ENCODE measurements at places on chromosomes 4 and X.

DNA sequence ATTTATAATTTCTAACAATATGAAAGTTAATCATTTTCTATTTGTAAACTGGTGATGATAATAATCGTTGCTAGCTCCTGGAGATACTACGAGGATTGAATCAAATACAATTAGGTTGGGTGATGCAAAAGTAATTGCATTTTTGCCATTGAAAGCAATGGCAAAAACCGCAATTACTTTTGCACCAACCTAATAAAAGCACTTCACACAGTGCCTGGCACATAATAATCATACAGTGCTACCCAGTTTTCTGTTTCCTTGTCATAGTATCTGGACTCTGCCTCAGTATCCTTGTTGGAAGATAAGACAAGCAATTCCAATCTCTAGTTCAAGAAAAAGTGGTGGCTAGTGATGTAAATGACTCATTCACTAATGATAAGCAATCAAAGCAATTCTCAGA, 176.8 kb upstream of the TRPC5 start:
- no peak for DNase-seq

DNA sequence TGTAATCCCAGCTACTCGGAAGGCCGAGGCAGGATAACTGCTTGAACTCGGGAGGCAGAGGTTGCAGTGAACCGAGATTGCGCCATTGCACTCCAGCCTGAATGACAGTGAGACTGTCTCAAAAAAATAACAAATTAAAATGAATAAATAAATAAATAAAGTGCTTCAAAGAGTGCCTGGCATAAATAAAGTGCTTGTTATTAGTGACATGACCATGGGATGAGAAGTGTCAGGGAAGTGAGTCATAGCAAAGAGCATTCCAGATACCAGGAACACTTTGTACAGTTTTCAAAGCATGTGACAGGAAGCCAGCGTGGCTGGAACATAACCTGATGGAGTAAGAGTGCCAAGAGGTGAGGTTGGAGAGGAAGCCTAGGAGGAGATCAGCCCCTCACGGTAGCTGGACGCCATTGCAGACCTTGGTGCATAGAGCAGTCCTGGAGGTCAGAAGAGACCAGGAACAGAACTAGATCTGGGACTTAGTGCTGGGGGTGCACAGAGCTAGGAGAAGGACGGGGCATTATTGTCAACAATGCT, 6.0 kb upstream of the WDR13 start:
- DNase-seq, result no peak

DNA sequence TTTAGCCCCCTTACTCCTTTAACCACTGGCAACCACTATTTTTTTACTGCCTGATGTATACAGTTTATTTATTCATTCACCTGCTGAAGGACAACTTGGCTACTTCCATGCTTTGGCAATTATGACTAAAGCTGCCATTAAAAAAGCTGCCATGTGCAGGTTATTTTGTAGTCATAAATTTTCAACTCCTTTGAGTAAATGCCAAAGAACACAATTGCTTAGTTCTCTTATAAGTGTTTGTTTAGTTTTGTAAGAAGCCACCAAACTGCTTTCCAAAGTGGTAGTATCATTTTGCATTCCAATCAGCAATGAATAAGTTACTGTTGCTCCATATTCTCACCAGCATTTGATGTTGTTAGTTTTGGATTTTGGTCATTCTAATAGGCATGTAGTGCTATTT, 1831.8 kb downstream of the PCDH7 start:
- no peak for DNase-seq

DNA sequence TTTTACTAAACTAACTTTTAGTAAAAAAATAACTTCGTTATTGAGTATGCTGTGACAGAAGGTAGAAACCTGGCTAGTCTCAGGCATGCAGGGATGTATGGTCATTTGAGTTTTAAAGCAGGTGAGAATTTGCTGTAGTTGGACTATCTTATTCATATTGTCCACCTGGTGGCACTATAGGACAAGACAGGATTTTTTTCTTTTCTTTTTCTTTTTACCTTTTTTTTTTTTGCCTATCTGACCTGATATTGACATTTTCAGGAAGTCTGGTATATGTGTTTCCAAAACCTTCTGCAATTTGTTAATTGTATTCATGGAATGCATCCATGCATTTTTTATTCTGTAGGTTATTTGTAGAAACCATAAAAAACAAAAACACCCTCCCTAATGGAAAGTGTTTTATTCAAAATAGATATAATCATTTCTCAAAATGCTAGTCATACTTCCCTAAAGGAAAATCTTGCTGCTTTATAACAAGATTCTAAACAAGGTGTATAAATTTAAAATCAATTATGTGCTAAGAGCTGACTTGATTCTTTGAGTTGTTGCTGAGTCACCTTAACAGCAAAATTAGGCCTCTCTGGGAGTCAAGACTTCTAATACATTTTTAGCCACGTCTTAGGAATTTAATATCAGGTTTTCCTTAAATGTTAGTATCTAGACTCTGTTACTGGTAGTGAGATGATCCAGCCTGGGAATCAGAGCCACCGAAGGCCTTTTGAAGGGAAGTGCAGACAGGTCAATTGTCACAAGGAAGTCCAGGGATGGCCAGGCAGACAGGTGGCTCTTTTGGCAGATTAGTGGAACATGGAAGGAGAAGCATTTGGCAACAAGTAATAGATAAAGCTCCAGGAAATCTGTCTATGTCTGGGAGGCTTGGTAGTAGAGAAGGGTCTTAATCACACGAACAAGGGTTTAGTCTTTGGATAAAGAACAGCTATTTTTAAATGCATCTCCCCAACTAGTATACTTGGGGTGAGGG, 201.3 kb upstream of the GNPDA2 start:
- no peak for DNase-seq

GRCh38 chr4:118942465-118942864, 53.8 kb downstream of the SYNPO2 start:
- no peak for DNase-seq

DNA sequence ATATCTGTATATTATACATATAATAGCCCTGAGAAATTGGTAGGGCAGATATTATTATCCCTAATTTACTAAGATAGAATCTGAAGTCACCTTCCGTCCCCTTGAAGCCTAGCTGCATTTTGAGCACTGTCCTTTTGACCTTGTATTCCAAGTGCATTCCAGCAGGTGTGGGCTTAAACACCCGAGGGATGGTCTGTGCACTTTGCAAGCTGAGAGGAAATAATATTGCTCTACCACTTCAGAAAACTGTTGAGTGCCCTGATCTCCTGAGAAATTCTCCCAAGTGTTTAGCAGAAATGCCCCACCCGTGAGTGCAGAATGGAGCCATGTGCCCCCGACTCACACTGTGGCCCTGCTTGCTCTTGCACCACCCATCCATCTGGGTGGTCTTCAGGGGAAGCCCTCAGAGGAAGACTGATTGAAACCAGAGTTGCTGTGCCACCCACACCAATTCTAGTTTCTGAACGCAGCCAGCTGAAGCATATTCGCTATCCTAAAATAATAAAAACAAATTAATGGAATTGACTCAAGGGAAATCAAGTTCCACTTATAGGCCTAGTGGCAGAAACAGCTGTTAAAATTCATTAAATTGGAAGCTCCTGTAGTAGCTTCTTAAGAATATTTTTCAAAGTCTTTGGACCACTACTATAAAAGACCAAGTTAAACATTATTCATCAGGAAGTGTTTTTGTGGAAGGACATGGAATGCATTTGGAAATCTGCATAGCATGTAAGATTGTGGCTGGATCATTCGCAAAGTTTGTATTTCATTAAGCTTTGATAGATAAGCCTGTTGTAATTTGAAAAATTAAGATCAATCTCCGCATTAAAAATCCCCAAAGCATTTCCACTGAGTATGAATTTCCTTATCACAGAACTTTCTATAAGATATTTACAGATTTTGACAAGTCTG, 41.3 kb upstream of the PRKG2 start:
- no peak for DNase-seq

- DNase-seq, result no peak
Observed at GRCh38 chr4:147589586-147589985, 27.6 kb upstream of the TMEM184C start.

DNA sequence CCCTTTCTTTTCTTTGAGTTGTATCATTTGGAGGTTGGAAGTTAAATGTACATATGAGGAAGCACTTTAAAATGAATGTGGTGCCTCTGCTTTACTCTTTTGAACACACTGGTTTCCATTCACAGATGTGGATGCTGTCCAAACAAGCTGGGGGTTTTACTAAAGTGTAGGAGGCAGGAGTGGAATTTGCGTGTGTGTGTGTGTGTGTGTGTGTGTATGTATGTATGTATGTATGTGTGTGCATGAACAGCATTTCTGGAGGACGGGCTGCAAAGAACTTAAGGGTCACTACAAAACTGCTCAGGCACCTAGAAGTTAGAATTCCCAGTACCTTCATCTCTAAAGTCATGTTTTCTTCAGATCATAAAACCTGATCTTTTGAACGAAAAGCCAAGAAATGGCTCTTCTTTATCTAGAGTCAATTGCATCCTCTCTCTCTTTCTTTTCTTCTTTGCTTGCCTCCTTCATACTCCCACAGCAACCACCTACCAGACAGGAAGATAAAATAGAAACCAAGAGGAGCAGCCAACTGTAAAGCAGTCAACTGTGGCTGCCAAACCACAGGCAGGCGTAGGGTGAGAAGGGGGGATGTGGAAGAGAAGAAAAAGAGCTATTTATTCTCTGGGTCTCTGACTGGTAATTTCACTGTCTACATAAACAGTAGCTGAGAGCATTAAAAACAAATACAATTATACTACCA, 177.0 kb upstream of the RASGEF1B start:
- peak; percentile 18 for DNase-seq

DNA sequence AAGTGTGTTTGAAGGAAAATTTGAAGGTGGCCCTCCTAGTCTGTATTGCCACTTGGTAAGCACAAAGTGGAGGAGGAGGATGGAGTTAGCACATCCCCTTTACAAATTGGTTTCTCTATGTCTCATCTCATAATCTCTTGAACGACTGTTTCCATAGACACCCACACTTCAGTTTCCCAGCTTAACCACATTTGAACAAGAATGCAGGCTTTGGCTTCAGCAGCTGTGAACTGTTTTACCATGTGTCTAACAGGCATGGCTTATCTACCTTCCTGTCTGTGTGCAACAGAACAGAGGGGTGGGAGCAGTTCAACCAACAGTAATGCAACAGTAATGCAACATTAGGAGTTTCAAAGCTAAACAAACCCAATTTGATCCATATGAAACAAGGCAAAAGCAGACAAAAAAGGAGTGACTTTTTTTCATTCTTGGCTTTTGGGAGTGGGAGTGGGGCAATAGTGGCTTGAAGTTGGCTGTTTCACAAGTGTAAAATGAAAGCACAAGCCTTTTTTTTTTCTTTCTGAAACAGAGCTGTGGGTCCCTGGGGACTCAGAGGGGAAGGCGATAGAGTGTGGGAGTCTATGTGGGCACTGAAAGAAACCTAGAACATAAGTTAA, 108.0 kb downstream of the ITM2A start:
- DNase-seq, result no peak

- no peak for DNase-seq
Observed at GRCh38 chrX:153440556-153441135, 5.2 kb downstream of the TREX2 start.

- DNase-seq, result no peak
Observed at GRCh38 chr4:6011686-6012085, 6.5 kb downstream of the C4orf50 start.

DNA sequence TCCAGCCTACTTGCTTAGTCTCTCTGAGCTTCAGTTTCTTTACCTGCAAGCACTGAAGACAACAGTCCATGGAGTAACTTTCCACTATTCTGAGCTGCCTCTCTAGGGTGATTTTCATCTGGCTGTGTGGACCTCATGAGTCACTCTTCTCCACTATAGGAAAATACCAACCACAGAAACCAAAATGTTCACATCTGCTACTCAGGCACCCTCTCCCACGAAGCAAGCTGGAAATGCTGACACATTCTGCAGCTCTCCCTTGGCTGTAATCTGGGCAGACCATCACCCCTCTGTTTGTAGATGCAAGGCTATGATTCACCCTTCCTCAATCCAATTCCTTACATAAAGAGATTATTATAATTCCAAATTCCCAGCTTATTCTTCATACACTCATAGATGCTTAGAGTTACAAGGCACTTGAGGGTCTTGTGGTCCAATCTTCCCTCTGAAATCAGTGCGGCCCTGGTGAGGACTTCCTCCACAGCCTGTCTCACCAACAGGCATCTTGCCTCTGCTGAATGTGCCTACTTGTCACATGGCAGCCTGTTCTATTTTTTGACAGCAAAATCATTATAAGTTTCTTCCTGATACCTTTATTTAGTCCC, 97.0 kb upstream of the LNX1 start:
- DNase-seq, result no peak

GRCh38 chr4:103073792-103074438, 2.6 kb downstream of the SLC9B2 start:
- no peak for DNase-seq

- DNase-seq, result no peak
Observed at GRCh38 chr4:88613417-88613875, 21.2 kb downstream of the HERC3 start.

- no peak for DNase-seq
Observed at GRCh38 chr4:28443801-28444412, 1583.3 kb downstream of the STIM2 start.

- DNase-seq, result no peak
Observed at GRCh38 chrX:2691543-2692220, 587 bp downstream of the CD99 start.

GRCh38 chr4:147516133-147516532, 35.2 kb downstream of the EDNRA start:
- no peak for DNase-seq

DNA sequence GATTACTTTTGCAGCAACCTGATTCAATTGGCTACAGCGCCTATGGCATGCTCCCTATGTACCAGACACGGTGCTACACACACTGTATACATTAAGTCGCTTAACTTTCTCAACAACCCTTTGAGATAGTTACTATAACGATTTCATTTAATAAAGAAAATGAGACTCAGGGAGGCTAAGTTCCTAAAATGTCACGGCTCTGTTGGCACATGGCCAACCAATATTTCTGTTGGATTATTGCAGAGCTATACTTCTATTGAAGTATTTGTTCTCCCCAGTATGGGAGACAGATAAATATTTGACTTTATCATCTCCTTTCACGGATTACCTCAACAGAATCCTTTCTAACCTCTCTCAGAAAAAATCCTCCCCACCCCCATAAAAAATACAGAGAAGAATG, 25.3 kb downstream of the CLNK start:
- DNase-seq, result no peak

DNA sequence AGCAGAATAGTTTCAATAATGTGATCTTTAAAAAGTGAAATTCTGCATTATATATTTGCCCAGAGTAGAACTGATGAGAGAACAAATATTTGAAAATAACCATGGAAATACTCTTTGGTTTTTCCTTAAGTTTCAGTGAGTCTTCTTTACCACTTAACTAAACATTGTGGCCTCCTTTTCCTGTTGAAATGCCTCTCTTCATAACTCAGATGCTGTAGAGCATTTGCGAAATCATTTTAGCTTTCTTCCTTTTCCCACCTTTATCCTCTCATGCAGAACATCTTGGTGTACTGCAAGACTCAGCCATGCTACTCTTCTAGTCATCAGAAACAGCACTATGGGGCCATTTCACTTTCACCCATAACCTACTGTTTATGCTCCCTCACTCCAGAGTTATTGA, 48.2 kb downstream of the CASK start:
- no peak for DNase-seq

DNA sequence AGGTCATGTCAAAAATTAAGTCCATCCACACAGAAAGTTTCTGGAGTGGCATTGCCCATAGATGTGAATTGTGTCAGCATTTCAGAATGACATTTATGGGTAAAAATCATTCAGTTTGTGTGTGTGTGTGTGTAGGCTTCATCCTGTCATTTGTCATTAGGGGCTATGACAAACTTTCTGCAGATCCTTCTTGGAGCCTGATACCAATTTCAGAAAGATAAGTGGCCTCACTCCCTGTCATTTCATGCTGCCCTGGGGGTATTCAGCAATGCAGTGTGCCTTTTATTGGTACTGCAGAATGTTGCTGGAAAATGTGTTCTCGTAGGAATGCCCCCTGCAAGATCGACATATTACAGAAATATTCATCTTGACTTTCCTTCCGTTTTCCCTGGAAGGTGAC, 659.7 kb downstream of the NLGN4X start:
- no peak for DNase-seq
